Kidney glomerular epithelial cell (primary cell): ENCODE measurements at places on chromosomes 1 and 21.

DNA sequence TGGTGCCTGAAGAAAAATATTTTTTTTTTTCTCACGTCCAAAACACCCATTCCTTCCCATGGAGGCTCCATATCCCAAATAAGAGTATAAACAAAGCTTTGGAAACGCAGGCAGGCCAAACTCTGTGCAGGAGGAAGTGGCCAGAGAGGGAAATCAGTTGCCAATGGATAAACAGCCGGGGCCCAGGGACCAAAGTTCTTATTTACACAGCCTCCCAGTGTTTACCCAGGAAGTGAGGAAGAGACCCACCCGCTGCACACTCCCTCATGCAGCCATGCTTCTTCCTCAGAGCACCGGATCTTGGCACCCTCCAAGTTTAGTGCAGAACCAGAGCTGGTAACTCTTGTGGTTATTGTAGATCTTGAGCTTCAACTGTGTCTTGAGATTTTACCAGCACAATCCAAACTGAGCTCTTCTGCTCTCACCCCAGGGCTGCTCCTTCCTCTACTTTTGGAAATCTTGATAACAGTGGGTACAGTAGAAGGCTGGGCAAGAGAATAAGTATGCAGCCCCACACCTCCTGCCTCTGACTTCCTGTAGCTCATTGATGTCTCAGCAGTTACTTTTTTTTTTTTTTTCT is 14.2 kb downstream of the MARCKSL1 start:
- DNase-seq, result no peak

DNA sequence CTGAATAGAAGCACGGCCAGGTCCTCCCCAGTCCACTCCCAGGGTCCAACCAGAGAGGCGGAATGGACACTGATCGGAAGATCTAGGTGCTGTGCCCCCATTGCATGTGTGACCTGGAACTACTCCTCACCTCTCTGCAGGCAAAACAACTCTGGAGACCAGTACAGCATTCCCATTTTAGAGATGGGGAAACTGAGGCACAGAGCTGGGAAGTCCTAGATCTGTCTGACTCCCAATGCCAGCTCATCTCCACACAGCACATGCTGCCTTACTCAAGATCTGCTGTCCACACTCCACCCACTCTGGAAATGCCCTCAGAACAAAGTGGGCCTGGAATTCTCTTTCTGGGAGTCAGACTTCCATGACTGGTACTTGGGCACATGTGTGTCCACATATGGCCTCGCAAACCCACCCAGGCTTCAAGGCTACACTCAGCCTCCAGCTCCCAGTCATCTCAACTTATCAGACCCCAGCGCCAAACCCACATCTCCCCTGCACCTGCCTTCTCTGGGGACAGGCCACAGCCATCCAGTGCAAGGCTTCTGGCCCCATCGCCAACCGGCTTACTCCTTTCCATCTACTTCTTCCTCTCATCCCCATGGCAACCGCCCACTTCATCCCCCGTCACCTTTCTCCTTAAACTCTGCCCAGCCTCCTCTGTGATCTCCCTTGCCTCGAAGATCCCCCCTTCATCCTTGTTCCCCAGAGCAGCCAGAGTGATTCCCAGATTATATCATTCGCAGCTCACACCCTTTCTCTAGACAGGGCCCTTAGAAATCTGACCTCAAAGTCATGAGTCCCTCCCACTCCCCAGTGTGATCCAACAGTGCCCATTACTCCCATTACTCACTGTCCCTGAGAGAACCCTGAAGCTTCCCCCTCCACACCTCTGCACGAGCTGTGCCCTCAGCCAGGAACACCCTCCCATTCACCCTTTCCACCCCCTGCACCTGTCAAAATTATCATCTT is 2.7 kb downstream of the COL8A2 start:
- no peak for DNase-seq

DNA sequence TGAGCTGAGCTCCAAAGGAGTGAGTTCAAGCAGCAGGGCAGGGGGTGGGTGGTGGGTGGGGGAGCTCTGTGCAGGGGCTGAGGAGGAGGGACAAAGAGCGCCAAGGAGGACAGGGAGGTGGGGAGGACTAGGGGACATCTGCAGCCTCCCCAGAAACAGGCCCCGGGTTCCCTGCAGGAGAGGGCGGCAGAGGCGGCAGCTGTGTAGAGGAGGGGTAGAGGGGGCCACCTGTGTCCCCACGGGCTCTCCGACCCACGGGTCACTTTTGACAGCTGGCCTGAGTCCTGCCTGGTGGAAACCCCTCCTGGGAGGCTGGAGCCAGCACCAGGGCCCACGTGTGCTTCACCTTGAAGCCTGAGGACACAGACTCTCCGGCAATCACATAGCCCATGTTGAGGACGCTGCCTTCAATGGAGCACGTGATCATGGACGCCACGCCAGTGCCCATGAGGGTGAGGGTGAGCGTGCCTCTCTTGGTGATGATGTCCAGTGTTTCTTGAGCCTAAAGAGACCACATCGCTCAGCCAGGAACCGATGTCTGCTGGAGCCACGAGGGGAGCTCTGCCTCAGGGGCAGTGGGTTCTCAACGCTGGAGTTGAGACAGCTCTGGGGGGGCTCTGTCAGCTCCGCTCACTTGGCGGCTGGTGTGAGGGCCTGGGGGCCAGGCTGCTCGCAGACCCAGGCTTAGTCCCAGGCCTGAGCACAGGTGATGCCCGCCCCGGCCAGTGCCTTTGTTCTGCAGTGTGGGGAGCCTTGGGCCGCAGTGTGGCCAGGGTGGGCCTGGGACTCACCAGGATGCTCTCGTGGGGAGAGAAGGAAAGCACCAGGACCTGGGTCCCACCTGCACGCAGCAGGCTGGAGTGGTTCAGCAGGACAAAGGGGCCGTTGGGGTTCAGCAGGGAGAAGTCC is 6.6 kb upstream of the TMEM52 start:
- DNase-seq, result no peak

DNA sequence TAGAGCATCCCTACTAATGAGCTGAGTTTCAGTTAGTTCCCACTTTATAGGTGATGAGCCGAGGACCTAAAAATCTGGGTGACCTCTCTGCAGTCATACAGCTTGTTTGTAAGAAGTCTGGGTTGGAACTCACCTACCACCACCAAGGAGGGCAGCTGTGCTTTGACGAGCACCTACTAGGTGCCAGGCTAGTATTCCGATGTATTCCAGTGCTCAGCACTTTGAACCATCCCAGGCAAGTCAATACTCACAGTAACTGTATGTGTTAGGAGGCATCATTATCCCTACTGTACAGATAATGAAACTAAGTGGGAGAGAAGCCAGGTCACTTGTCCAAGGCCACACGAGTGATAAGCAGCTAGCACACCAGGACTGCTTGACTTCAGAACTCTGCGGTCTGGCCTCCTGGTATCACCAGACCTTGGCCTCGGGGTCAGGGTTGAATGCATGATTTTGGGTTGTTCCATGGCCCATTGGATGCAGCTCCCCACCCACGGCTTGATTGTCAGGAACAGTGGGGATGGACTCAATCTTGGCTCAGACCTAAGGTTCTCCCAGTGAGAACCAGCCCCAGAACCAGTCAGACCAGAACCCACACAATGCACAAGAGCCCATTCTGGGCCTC is 20.7 kb downstream of the ECE1 start:
- DNase-seq, result no peak

GRCh38 chr1:67793562-67793961 is 39.7 kb downstream of the GNG12 start:
- peak; percentile 58 for DNase-seq

- no peak for DNase-seq
Observed at GRCh38 chr1:31203215-31203614, 36.5 kb downstream of the NKAIN1 start.

GRCh38 chr1:91172541-91172940 is 150.7 kb upstream of the ZNF644 start:
- DNase-seq, result no peak

DNA sequence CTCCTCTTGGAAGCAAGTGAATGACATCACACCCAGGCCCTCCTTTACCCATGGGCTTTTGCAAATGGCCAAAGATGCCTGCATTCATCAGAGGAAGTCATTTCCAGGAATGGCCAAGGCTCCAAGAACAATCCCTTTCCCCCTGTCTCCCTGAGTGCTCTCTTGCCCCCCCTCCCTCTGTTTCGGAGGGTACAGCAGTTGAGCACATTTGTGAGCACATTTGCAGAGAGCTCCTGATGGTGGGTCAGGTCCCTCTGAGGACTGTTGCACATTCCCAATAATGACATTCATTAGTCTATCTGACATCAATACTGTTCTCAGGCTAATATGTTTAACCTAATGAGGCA is 113.4 kb downstream of the MATN1 start:
- DNase-seq, result no peak

GRCh38 chr21:35582731-35583130 is 477.6 kb downstream of the SETD4 start:
- no peak for DNase-seq

DNA sequence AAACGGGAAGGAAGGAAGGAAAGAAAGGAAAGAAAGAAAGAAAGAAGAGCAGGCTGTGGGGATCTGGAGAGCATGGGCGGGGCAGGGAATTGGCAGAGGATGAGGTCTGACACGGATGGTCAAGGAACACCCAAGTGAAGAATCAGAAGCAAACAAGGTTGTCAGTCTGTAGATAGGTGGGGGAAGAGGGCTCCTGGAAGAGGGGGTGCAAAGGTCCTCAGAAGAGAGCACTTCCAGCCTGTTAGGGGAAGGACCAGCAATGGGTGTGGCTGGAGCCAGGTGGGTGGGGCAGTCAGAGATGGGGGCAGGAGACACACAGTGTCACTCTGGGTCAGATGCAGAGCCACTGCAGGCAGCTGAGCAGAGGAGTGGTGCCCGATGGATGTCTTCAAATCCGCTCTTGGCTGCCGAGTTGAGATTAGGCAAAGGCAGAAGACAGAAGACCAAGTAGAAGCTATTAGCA is 11.0 kb upstream of the PLA2G2C start:
- DNase-seq, result no peak

DNA sequence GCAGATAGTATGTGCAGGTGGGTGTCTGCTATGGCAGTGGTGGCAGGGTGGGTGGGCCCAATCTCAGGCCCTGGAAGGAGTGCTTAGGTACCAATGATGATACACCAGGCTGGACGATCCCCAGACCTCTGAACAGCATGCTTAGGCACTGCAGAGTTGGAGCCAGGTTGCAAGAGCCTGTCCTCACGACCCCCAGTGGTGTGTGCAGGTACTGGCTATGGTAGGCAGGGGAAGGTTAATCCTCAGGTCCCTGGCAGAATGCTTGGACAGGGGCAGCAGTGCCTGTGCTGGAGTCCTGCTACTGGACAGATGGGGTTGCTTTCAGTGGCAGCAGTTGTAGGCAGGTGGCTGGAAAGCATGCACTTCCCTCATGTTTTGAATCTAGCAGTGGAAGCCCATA is 100.5 kb upstream of the NEK7 start:
- DNase-seq, result no peak
